Fibroblast of skin of right biceps (primary cell): ENCODE measurements at places on chromosomes 4 and X.
A peak's percentile ranks its signal among the peaks of the same experiment; 100 is the strongest.

GRCh38 chr4:167234316-167234881 lies at the start of gene SPOCK3:
SPOCK3 (minus strand) TSS chr4:167234494.
- peak; percentile 30 for DNase-seq

- peak; percentile 3 for DNase-seq
These were observed 494.6 kb upstream of the ATOH1 start for GRCh38 chr4:93334003-93334402.

GRCh38 chr4:177222781-177223180 lies 86.9 kb upstream of the NEIL3 start:
- DNase-seq: no peak

DNA sequence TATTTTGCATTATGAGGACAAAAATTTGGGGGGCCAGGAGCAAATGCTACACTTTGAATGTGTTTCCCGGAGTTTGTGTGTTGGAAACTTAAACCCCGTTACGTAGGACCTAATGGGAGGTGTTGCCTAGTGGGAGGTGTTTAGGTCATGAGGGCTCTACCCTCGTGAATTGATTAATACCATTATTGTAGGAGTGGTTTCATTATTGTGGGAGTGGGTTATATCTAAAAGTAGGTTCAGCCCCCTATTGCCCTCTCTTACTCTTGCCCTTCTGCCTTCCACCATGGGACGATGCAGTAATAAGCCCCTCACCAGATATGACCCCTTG lies 15.5 kb downstream of the UBA6 start:
- DNase-seq: no peak

DNA sequence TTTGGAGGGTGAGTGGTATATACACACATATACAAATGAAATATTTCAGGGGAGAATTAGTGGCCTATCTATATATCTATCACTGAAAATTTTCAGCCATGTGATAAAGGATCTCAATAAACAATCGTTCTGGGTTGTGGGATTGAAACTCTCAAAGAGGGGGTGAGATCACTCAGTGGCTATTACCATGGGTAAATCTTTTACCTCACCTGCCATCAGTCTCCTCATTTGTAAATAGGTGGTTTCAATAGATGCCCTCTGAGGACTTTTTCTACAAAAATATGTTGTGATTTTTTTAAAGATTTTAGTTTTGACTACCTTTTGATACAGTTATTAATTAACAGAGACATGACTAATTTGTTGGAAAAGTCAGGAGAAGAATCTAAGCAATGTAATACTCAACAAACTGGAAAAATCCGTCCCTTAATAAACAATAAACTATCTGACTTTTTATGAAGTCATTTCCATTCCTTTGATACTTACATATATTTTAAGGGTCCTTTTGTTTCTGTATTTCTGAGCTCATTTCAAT lies 192.8 kb downstream of the MAD2L1 start:
- no peak for DNase-seq

GRCh38 chr4:112765317-112765974 lies 128.5 kb downstream of the LARP7 start:
- DNase-seq: peak; percentile 16

DNA sequence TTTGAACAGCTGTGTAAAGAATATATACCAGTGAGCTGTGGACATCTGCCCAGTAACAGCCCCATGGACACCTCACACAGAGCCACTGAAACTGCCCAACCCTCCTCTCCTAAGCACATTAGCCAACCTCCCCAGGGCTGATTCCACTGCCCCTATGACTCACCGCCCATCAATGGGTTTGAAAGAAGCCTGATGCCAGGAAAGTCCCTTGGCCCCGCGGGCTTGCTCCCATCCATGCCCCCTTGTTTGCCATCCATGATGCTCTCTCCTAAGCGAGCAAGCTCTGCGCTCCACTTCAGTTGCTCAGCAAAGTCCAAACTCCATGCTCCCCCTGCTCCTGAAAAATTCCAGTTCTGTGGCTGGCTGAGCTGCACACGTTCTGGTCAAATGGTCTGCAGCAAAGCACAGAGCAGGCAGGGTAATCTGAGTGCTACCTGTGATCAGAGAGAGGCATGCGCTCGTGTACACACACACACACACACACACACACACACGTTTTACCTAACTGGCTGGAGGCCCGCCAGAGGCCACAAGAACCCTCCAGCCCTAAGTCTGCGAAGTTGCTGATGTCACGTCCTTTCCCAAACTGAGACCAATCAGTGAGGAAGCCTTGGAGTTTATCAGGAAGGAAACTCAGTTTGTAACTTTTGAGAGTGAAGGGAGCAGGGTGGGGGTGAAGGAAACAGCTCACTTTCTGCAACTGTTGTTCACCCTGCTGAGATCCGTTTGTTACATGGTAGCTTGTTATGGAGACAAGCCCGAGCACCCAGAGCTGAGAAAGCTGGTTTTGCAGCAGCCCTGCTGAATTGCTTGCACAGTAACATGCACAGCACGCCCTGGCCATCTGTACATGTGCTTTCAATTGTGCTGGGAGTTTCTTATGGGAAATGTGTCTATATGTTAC lies at the start of gene ASB9:
ASB9 (minus strand) TSS at position 466 of the 904 bp plus-strand sequence; CDS start at position 257, 209 bp downstream.
- DNase-seq: peak; percentile 68

DNA sequence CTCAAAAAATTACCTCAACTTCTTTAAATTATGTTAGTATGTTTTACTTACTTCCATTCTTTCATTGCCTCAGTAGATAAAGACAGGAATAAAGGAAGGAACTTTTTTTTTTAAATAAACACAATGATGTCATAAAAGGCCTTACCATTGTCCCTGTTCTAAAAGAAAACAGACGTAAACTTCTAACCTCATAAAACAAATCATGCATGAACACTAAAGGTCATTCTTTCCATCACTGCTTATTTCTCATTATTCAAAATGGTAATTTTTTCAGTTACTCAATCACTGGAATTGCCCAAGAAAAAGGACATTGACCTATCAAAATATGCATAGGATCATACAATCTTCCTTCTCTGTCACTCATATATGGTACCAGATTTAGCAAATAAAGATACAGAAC lies 32.2 kb upstream of the ARMCX2 start:
- no peak for DNase-seq
